ENCODE measurements at places on chromosomes 2 and 18.

DNA sequence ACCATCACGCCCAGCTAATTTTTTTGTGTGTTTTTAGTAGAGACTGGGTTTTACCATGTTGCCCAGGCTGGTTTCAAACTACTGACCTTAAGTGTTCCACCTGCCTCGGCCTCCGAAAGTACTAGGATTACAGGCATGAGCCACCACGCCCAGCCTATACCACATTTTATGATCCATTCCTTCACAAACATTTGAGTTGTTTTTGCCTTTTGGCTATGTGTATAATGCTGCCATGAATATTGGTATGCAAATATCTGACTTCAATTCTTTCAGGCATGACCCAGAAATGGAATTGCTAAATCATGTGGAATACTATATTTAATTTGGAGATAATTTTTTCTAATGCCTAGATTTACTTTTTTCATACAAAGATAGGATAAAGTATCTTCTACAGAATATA, 68.6 kb downstream of the TTC27 start:
- no peak for DNase-seq

- DNase-seq, result no peak
Measured at GRCh38 chr2:237235383-237236095, 149.8 kb downstream of the COPS8 start.

GRCh38 chr2:69180227-69180626, 167.2 kb downstream of the ANTXR1 start:
- no peak for DNase-seq

DNA sequence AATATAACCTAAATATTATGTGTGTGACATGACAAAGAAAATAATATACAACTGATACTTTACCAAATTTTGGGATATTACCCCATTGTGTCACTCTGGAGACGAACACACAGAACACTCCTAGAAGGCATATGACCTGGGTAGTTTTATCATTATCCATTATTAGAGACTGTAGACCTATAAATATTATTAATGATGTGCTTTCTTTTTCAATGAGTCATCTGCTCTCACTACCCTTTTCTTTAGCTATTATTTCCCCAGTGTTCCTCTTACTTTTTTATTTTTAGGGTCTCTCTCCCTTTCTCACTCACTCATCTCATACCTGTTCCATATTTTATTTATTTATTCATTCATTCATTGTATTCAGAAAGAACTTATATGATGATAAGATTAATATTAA, 143.3 kb upstream of the ITGA4 start:
- DNase-seq, result no peak

GRCh38 chr2:74291218-74291544, 52.0 kb downstream of the SLC4A5 start:
- no peak for DNase-seq
